ENCODE measurements at places on chromosomes 6 and 20. TPM values are rescaled to one million over a fixed set of nuclear protein-coding genes. Genes with fewer than 3 reads are reported as not detected.
A peak's percentile ranks its signal among the peaks of the same experiment; 100 is the strongest.

- DNase-seq: no peak
These were observed 38.7 kb downstream of the GTF2H5 start for GRCh38 chr6:158206740-158207421.

- DNase-seq: no peak
These were observed 1.9 kb downstream of the EIF2S2 start for GRCh38 chr20:34110025-34110744.

GRCh38 chr6:43170417-43170930 is 595 bp upstream of the SRF start:
- DNase-seq: no peak

- no peak for DNase-seq
These were observed 76.4 kb downstream of the PHACTR2 start for GRCh38 chr6:143754204-143754603.

DNA sequence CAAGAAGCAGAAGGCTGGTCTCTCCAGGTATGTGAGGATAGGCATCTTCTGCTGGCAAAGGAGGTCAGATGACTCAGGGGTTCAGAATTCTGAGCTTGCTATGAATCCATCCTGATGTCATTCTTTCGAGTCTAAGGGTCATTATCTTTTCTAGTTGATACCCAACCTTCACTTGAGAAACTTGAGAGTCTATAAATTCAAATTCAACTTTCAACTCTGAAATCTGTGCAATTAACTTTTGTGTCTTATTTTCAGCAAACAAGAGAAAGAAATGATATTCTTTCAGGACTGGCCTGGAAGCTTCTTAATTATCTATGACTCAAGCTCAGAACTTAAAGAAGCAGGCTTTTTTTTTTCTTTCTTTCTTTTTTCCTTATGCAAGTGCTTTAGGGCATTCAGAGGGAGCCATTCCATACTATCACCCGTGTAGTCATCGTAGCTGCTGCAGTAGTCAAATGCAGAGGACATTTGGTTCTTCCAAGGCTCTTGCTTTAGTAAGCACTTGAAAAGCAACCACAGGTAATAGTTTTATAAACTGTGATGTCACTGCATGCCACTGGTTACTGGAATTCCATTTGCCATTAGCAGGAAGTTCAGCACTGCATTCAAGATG is 93.0 kb downstream of the ADTRP start:
- DNase-seq: peak; percentile 89

DNA sequence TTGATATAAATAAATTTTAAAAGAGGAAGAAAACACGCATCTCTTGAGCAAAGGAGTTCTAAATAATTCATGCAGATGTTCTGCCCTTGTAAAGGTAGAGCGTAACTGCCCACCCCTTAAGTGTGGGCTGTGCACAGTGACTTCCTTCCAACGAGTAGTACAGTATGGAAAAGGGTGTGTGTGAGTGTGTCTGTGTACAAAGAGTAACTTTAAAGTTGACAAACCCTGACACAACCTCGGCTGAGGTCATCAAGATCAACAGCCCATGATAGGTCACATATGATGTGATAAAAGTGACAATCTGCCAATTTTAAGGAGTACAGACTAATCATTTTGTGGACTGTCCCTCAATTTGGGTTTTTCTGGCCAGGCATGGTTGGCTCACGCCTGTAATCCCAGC is 225.7 kb downstream of the ATXN1 start:
- DNase-seq: no peak

DNA sequence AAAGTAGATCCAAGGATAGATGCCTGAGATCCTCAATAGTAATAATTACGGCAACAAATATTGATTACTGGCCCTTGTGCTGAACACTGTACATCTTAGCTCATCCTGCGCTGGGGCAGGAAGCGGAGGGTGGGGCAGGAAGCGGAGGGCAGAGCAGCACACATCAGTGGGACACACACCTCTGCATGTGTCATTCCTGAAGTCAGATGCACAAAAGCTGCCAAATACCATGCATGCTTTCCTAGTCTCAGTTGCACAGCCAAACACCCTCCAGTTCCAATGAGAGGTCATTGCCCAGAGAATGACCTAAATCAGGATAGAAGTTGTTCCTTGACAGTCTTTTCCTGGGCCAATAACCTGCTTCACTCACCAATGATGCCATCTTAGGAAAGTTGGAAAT is 74.4 kb upstream of the FOXC1 start:
- DNase-seq: peak; percentile 17

- DNase-seq: no peak
These were observed 261.6 kb downstream of the GMDS start for GRCh38 chr6:1983850-1984249.

- DNase-seq: peak; percentile 68
These were observed 38.4 kb downstream of the RREB1 start for GRCh38 chr6:7145885-7146828.

- DNase-seq: no peak
These were observed 560.5 kb downstream of the BCKDHB start for GRCh38 chr6:80667006-80667405.

DNA sequence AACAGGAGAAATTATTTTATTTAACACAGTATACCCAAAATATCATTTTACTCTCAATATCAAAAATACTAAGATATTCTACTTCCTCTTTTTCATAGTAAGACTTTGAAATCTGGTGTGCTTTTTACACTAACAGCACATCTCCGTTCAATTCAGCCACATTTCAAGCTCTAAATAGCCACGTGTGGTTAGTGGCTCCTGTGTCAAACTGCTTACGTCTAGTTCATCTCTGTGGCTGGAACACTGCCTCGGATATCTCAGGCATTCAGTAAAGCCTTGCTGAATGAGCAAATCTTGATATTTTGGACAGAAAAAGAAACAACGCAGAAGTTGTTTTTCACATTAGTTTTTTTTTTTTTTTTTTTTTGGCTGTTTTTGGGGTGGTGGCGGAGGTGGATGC is 136.1 kb downstream of the EYA4 start:
- no peak for DNase-seq

- DNase-seq: no peak
These were observed 15.8 kb downstream of the FOXF2 start for GRCh38 chr6:1405221-1405620.

DNA sequence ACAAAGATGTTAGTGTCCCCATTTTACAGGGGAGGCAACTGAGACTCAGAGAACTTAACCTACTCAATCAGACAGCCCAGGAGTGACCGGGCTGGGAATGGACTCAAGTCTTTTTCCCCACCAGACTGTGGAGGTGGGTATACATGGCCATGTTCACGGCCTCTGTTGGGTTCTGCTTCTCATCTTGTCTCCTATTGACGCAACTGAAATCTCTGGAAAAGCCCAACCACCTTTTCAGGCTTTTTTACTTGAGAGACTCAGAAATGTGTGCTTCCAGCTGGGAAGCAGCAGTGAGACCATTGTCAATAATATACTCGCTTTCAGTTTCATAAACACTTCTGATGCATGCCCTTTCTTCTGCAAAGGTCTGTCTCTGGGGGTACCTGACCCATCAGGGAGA is 70.7 kb downstream of the SOBP start:
- no peak for DNase-seq

DNA sequence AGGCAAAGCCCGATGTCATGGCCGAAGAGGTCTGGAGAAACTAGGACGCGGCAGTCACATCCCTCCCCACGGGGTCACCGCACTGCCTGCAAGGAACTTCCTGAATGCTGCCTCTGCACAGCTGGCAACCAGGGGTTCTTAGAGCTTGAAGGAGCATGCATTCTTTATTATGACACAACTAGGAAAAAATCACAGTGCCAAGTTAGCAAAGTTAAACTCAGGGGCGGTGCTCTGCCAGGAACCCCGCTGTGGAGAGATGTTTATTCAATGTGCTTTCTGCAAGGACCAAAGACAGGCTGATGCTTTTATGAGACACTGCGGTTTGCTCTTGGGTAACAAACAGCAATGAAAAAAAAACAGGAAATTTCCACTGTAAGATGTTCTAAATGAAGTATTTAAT is 287.3 kb upstream of the FOXQ1 start:
- peak; percentile 17 for DNase-seq

GRCh38 chr6:51028276-51028675 is 209.6 kb downstream of the TFAP2B start:
- no peak for DNase-seq

DNA sequence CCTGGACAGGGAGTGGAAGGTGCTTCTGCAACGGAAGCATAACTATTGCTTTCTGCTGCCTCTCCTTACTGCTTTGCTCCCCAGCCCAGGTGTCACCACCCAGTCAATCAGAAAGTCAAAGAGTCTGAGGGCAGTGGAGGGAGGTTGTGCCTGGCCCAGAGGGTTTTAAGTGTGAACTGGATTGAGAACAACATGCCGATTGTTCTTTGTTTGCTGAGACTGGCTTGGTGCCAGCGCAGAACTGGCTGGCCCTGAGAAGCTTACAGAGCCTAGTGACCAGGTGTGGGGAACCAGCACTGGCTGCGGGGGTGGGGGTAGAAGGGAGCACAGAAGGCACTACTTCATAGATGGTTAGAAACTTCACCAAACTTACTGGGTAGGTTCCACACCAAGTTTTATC is 31.1 kb upstream of the ENPP4 start:
- peak; percentile 72 for DNase-seq

DNA sequence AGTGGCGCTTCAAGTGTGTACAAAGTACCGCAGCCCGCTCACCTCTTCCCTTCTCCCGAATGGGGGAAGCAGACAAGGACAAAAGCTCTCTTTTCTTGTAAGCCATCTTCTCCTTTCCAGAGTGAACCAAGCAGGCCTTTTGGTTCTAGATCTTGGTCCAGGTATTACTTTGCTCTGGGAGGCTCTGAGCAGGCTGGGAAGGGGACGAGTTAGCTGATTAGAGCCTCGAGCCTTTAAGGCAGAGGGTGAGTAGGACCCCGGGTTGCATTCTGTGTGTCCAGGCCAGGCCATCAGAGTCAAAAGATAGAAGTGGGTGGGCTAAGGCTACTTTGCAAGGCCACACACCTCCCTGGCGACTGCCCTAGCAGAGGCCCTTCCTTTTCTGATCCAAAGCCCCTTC is 57.6 kb downstream of the GTF2H5 start:
- DNase-seq: no peak

DNA sequence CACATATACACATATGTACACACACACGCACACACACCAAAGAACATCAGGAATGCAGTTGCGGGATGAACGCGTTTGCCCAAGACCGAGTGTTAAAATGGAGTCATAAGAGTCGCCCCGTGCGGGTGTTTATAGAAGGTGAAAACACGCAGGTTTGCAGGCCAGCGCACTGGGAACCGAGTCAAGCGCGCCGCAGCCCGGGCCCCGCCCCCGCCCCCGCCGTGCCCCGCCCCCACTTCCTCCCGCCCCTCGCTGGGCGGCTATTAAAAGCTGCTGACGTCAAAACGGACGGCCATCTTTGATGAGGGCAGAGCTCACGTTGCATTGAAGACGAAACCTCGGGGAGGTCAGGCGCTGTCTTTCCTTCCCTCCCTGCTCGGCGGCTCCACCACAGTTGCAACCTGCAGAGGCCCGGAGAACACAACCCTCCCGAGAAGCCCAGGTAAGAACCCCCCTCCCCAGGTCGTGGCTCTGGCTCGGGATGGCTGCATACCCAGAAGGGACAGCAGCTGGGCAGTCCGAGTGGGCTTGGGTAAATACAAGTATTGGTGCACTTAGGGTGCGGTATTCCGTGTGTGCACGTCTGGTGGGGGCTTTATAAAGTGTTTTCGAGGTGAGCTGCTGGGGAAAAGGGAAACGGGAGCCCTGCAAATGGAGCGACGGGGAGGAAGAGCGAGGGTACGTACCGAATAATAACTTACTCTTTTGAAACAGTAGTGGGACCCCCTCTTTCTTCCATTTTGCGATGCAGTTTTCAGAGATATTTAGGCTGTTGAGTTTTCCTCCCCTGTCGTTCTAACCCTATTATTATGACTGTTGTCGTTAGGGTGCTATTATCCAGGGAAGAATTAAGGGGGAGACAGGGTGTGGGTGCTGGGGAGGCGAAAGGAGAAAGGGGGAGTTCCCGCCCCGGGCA is at the start of gene SNAP25:
Gene SNAP25, plus strand, starts transcription at position 295 of the 916 bp plus-strand sequence. CDS start 56,662 bp downstream, outside the sequence.
- peak; percentile 47 for DNase-seq

DNA sequence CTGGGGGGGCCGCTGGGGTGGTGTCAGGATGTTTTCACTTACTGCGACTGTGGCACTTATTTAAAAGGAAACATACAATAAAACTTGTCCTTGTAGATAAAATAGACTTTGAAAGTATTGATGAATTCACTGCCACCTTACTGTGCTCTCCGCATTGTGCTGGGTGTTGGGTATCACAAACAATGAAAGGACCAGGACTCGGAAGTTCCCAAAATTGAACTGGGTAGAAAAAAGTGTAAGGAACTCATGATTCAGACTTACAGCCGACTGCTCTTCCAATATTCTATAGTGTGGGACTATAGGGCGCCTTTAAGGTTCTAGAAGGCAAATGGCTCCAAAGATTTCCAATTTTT is 32.1 kb upstream of the ID4 start:
- DNase-seq: no peak

- DNase-seq: peak; percentile 31
These were observed 5.6 kb upstream of the C6orf132 start for GRCh38 chr6:42148058-42148457.

DNA sequence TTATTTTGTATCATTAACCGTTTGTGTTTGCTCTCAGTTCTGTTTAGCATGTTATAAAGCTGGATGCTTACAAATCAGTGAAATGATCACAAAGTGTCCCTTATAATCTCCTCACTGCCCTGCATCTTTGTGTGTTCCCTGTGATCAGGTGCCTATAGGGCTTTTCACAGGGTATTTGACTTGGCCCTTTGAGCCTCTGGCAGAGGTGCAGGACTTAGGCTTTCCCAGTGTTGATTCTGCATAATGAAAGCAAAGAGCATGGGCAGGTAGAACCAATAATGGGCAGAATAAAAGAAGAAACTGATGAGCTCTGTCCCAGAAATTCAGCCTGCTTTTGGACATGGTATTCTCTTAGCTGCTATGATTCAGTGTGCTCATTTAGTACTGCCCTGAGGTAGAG is 16.9 kb upstream of the PBOV1 start:
- no peak for DNase-seq

DNA sequence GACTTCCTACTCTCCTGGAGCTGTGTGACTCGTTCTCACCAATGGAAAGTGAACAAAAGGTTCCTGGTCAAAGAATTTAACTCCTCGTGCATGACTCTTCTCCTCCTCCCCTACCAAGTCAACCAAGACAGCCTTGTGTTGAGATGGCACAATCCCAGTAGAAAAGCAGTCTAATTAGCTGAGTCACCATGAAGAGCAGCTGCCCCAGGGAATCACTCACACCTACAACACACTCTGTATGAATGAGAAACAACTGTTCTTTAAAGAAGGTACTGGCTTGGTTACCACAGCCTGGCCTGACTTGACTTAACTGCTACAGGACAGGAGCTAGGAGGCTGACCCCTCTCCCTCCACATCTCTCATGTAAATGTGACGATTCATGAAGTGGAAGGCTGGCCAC is 2.9 kb upstream of the HLA-DOB start:
- DNase-seq: peak; percentile 98

The KIFC1 gene
- total RNA-seq: 2.8 TPM

The TMEM14A gene
- total RNA-seq: 30.4 TPM

The ZKSCAN8 gene
- total RNA-seq: 19.1 TPM

The NRSN1 gene
- total RNA-seq: not detected

The CCN6 gene
- 6.0 TPM for total RNA-seq

The SLC24A3 gene
- total RNA-seq: not detected

The GPX5 gene
- not detected for total RNA-seq

The SRMS gene
- not detected for total RNA-seq

The C20orf144 gene
- total RNA-seq: 0.16 TPM
